Colonic mucosa (tissue), 4 donors: ENCODE measurements at places on chromosomes 6 and 20. TPM values are rescaled to one million over a fixed set of nuclear protein-coding genes. Genes with fewer than 3 reads are reported as not detected.
A peak's percentile ranks its signal among the peaks of the same experiment; 100 is the strongest.

DNA sequence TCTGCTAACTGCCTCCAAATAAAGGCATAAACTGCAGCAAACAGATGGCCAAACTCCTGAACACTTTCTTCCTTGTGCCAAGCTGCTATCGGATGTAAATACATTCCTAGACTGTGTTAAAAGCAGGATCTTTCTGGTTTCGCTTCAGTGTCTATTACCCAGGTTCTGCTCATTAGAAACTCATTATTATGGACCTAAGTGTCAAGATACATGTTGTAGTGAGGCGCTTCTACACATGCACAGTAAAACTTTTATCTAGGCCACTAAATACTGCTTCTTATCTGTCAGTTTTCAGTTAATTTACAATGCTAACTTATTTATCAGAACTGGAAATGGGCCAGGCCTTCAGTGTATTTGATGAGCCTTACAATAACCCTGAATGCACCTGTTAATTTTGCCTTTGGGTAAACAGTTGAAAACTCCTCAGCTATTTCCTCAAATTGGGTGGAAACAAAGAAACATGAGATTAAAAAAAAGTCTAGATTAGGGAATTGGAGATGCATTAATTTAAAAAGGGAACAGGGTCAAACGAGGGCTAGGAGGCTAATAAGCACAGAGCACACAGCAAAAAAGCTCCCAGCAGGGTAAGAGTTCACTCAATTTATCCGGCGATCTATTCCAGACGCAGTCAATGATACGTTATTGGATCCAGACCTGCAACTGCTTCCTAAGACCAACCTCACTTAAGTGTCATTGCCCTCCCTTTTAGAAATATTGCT lies 240.6 kb downstream of the FOXC1 start:
- no peak for DNase-seq

- peak; percentile 57 for DNase-seq
These were observed 59.4 kb upstream of the PTGIS start for GRCh38 chr20:49627329-49627761.

The XKR7 gene
- 0.07 TPM for total RNA-seq

The CBFA2T2 gene
- total RNA-seq: 20.9 TPM

The TNF gene
- 1.4 TPM for total RNA-seq
